HT-29 (cell line): ENCODE measurements at places on chromosomes 1 and 21.

DNA sequence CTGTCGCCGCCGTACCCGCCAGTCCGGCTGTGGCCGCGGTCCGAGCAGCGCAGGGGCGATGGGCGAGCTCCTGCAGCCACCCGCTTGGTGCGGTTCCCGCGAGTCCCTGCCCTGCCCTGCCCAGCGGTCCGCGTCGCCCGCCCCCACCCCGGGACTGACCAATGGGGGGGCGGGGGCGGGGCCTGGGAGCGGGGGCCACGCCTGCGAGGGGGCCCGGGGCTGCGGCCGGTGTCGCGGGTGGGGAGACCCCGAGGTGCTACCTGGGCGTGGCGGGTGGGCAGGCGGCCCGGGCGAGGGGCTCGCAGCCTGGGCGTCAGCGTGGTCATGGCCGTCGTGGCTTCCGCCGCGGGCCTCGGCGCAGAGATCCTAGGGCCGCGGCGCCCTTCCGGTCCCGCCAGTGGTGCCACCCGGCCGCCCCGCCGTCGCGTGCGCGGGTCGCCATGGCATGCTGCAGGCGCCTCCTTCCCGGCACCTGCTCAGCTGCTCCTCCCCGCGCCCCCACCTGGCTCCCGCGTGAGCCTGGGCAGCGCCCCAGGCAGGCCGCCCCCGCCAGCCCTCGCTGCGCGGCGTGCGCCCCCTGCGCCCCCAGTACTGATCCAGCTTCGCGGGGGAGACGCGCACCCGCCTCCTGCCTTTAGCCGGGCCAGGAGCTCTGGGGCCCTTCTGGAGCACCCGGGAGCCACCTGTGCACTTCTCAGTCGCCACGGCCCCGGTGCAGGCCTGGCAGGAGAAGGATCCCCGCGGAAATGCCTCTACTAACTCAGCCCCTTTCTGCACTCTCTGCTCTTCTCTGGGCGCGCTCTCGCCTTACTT is at the start of gene BMP8B:
BMP8B (minus strand) TSS at position 108 of the 813 bp plus-strand sequence. CDS start 380 bp downstream, outside the sequence.
- peak; percentile 69 for DNase-seq

GRCh38 chr1:12544357-12544756 is 73.7 kb downstream of the DHRS3 start:
- no peak for DNase-seq

GRCh38 chr1:17903386-17903785 is 148.3 kb downstream of the ACTL8 start:
- no peak for DNase-seq

DNA sequence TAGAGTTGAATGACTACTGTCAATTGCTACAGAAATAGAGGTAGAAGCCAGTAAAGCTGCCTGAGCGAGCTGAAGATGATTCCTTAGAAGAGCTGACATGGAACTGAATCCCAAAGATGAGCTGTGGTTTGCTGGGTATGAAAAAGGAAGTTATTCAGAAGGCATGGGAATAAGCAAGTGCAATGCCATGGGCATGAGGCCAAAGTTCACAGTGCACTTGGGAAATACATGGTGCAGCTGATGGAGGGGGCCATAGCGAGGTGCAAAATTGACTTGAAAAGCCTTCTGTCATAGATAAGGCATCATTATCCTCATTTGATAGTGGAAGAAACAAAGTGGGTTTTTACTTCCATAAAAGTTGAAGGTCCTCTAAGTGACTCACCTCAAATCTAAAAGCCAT is 88.6 kb downstream of the NEK7 start:
- DNase-seq = no peak

GRCh38 chr1:117147856-117148588 is 26.5 kb upstream of the TRIM45 start:
- no peak for DNase-seq

DNA sequence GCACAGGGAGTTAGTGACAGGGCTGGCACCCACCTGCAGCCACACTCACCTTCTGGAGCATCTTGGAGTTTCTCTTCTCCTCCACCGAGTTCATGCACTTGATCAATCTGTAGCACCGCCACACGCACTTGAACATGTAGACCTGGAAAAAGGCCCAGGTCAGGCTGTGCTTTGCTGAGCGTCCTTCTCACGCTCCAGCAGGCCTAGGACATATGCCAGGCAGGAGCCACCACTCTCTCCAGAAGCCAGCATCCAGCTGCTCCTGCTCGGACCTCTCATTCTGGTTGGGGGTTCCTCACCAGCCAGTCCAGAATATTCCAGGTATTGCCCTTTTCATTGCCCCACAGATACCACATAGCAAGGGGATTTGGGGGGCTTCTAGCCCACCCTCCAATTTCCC is 11.7 kb upstream of the MATN1 start:
- DNase-seq = no peak

DNA sequence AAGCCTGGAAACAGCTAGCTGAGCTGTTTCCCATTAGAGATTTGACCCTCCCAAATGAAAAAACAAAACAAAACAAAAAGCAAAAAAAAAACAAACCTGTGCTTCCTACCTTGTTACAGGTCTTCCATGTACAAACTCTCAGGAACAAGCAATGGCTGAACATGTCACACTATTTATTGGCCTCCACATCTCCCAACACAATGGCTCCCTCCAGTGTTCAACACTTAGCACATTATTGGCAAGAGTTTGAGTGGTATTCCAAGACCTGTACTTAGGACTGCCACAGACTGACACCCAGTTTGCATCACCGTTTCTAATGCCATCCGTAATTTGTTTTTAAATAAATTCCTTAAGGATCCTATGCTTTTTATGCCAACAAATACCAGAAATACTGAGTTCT is 195.0 kb upstream of the OLFM3 start:
- DNase-seq = peak; percentile 57

GRCh38 chr1:99685516-99686180 is 39.7 kb downstream of the PALMD start:
- peak; percentile 85 for DNase-seq

GRCh38 chr21:42226626-42227025 is 7.7 kb downstream of the ABCG1 start:
- DNase-seq = no peak

DNA sequence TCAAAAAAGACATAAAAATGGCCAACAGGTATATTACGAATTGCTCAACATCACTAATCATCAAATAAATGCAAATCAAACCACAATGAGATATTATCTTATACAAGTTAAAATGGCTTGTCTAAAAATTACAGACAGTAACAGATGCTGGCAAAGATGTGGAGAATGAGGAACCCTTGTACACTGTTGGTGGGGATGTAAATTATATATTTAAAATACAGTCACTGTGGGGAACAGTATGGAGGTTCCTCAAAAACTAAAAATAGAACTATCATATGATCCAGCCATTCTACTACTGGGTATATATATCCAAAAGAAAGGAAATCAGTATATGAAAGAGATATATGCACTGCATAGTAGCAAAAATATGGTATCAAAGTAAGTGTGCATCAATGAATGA is 1037.2 kb upstream of the B3GALT2 start:
- no peak for DNase-seq

DNA sequence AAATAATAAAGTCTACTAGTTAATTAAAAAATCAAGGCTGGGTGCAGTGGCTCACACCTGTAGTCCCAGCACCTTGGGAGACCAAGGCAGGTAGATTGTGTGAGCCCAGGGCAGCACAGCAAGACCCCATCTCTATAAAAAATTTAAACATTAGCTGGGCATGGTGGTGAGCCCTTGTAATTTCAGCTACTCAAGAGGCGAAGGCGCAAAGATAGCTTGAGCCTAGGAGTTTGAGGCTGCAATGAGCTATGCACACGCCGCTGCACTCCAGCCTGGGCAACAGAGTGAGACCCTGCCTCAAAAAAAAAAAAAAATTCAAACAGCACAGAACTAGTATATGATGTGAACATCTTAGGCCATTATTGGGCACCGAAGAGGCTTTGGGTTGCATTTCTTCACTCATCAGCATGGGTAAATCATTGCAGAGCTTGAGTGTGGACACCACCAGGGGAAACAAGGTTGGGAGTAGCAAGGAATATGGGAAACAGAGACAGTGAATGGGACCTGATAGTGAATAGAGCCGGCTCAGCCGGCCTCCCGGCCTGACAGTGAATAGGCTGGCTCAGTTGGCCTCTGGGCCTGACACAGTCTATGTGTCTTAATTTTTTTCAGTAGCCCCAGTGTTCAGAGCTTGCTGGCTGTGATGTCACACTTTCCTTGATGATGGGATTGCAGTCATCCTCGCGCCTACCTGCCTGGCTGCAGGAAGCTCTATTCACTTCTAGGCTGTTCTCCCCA is 89.1 kb upstream of the ERRFI1 start:
- no peak for DNase-seq

GRCh38 chr1:8598783-8599182 is 218.7 kb downstream of the RERE start:
- DNase-seq = no peak

DNA sequence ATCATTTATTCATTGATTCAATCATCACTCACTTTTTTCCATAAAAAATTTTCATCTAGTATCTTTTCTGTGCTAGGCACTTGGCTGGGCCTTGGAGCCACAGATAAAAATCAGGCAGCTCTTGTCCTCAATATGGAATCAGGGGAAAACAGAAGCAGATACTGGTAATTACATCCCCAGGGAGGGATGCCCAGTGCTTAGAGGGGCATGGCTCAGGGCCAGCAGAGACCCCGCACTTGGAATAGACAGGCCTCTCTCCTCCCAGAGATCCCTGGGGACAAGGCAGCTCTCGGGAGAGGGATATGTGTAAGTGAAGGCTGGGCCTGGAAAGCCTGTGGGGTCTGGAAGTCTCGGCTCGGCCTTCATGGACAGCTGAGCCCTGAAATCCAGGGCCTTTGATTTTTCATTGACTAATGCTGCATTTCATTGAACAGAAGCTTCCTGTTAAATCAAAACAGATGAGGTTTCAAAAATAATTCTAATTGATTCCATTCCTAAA is 180.4 kb downstream of the FOXD2 start:
- no peak for DNase-seq

DNA sequence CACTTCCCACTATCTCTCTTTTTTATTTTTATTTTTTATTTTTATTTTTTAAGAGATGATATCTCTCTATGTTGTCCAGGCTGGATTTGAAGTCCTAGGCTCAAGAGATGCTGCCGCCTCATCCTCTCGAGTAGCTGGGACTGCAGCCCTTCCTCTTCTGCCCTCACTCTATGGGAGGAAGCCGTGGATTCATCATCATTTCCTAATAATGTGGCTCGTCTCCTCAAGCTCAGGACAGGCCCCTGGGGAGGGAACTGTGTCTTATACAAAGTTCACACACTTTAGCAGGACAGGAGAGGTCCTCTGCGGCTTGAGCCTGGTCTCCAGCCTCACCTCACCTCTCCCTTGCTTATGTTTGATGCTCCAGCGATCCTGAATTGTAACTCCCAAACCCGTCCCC is 16.5 kb upstream of the IFFO2 start:
- no peak for DNase-seq

DNA sequence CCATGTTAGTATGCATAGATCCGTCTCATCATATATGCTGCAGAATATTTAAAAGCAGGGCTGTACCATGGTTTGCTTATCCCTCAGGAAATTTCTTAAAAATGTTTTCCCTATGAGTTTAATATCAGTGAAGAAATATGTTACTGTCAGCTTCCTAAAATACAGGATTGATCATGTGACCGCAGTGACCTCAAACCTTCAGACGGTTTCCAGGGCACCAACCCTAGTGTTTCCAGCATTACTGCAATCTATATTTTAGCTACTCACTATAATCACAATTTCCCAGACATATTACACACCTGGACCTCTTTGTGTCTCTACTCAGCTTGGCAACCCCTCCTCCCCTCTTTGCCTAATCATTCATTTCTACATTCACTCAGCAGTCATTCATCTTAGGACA is 7.7 kb upstream of the SDHB start:
- DNase-seq = no peak
